Left cardiac atrium (tissue), 4 donors: ENCODE measurements at places on chromosomes 11 and 22.

- no peak for DNase-seq
Observed at GRCh38 chr22:22179858-22180257, 64.7 kb upstream of the VPREB1 start.

DNA sequence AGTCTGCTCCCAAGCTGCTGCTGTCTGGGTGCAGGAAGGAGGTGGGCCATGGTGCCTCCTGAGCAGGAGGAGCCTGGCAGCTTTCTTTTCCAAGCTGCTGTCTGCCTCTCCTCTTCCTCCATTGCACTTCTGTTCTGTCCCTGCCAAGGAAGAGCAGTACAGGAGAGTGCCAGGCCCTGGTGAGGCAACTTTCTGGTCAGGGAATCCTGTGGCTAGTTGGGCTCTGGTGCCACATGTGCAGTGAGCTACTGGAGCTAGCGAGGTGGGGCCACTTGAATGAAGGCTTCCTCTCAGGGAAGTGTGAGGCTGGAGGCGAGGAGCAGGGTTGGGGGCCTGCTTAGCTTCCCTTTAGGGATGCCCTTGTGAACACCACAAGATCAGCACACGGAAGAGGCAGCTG is 90.0 kb downstream of the TSPAN18 start:
- no peak for DNase-seq

DNA sequence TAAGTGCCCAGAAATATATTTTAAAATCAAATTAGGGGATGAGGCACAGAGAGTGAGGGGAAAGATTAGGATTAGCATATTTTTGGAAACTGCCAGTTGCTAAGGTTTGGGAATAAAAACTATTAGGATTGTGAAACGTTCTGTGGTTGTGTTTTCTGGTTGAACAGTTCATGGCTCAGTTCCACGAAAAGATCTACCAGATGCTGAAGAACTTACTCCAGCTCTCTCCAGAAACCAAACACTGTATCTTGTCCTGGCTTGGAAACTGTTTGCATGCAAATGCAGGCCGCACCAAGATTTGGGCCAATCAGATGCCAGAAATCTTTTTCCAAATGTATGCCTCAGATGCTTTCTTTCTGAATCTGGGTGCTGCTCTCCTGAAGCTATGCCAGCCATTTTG is 15.3 kb downstream of the UBE4A start:
- DNase-seq = no peak

- no peak for DNase-seq
Observed at GRCh38 chr11:64356498-64357411, 2.2 kb upstream of the RPS6KA4 start.

GRCh38 chr11:119686177-119686882 is 42.7 kb downstream of the NECTIN1 start:
- no peak for DNase-seq

GRCh38 chr11:106917973-106918372 is 100.3 kb downstream of the GUCY1A2 start:
- DNase-seq = no peak
